Left ventricle myocardium inferior (tissue), 1 donor: ENCODE measurements at places on chromosomes 3 and 15. TPM values are rescaled to one million over a fixed set of nuclear protein-coding genes. Genes with fewer than 3 reads are reported as not detected.
A peak's percentile ranks its signal among the peaks of the same experiment; 100 is the strongest.

- DNase-seq: peak; percentile 20
These were observed 50.8 kb downstream of the GXYLT2 start for GRCh38 chr3:72938471-72939265.

- peak; percentile 70 for DNase-seq
These were observed 32.6 kb downstream of the RBM5 start for GRCh38 chr3:50121072-50122032.

DNA sequence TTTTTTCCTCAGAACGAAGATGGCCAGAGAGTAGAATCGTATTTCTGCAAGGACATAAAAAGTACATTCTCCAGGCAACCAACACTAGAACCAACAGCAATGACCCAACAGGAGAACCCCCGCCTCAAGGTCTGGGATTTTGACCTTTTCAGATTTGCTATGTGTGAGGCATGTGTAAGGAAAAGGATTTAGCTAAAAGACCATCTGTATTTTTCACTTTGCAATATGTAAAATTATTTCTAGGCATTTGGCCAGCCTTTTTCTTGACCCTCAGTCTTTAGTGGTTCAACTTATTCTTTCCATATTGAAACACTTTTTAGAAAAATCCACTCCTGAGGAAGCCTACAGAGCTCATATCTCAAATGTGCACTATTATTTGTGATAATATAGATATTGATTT lies 219.2 kb upstream of the GOLGA6L4 start:
- DNase-seq: no peak

FANCD2OS gene
- total RNA-seq: not detected

- DNase-seq: no peak
These were observed 87.3 kb downstream of the PGPEP1L start for GRCh38 chr15:98920091-98920880.

GRCh38 chr3:16151109-16151508 lies 23.4 kb upstream of the GALNT15 start:
- peak; percentile 79 for DNase-seq

DNA sequence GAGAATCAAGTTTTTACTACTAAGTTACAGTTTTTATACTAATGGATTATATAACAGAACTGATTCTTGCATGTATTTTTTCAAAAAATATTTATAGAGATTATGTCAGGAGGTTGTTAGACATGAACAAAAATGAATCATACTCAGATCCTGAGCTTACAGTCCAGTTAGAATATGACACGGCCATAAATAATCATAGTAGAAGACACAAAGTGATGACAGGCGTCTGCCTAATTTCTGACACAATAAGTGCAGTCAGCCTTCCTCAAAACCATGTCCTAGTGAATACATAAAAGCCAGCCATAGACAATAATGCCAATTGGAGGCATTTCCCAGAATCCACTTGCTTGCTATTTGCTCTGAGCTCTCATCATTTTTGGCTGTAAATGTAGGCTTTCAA lies 81.7 kb upstream of the POU1F1 start:
- DNase-seq: no peak

- DNase-seq: no peak
These were observed 19.9 kb downstream of the CYP8B1 start for GRCh38 chr3:42855547-42856380.

DNA sequence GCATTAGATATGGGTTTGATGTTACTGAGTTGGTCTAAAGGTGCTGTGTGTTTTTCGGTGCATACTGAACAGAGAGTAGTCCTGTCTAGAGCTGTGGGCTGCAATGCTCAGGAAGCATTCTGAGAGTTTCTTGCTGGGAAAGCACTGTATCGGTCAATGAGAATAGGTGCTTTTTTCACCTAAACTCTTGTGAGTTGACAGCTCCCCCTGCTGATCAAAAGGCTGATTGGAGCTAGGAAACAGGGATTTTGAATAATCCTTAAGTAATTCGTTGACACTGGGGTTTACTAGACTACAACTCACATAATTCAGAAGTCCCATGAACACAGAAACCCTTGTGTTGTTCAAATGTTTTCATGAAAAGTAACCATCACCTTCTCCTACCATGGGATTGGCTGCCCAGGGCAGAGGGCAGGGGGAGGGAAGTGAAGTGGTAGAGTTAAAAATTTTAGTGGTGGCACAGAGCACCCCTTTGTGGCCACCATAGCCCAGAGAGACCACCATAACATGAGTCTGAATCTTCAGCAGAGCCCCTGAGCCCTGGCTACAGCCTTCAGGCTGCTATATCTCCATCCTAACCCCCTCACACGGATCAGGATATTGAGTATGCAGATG lies 13.0 kb upstream of the MANF start:
- DNase-seq: no peak

KLF15 gene
- 44.6 TPM for total RNA-seq

- DNase-seq: no peak
These were observed 8.1 kb upstream of the APOD start for GRCh38 chr3:195591852-195592251.

GRCh38 chr3:50132421-50133282 lies 22.5 kb upstream of the SEMA3F start:
- no peak for DNase-seq

DNA sequence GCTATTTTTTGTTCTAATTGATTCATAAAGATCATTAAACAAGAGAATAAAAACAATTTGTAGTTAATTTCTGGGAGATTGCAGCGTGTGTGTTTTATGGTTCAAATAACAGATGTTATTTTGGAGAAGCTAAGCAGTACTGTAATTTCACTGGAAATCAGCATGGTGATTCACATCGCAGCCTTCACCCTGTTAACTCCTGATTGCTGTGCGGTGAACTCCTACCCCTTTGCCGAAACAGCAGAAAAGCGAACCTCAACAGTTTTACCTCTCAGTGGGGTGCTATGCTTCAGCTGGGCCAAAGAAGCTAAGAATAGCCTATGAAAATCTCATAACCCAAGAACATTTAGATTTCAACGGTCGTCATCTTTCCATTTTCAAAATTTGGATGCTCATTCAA lies 441.5 kb upstream of the RARB start:
- DNase-seq: no peak

PLSCR5 gene
- not detected for total RNA-seq

ZPLD1 gene
- not detected for total RNA-seq

DNA sequence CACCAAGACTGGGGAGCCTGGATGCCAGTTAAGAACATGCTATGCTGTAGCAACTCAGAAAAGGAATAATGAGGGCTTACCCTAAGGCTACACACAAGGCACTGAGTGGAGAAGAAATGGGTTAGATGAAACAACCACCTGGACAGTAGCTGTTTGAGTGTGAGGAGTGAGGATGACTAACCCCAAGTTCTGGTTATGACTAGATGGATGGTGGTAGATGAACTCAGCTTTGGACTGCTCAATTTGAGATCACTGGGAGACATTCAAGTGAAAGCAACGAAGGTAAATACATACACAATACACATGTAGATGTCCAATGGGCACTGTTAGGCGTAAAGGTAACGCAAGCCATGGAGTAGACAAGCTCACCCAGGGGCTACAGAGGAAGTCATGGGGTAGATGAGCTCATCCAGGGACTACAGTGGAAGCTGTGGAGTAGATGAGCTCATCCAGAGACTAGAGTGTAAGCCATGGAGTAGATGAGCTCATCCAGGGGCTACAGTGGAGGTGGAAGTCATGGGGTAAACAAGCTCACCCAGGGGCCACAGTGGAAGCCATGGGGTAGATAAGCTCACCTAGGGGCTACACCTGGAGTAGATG lies 98.3 kb downstream of the ANO10 start:
- DNase-seq: no peak
